Left lung (tissue), 14 donors: ENCODE measurements at places on chromosomes 11 and 22. TPM values are rescaled to one million over a fixed set of nuclear protein-coding genes. Genes with fewer than 3 reads are reported as not detected.
A peak's percentile ranks its signal among the peaks of the same experiment; 100 is the strongest.

- H3K27me3 ChIP-seq: no peaks in the 10 kb centered on the region
- H3K27ac ChIP-seq: peak overlapping the region; percentile 16
- H3K4me1 ChIP-seq: peaks cover 7% of the 10 kb centered on the region
- H3K36me3 ChIP-seq: peaks cover 28% of the 10 kb centered on the region
- no peak for DNase-seq
These were observed 55.2 kb downstream of the PANX1 start for GRCh38 chr11:94183886-94184264.

Gene PARVA
- total RNA-seq: 70.2 TPM

Gene ARHGAP8
- 23.4 TPM for total RNA-seq

GRCh38 chr11:86196913-86197312 lies 47.6 kb upstream of the EED start:
- H3K4me3 ChIP-seq: no peak overlapping the region
- no peaks in the 10 kb centered on the region for H3K27me3 ChIP-seq
- no peaks in the 10 kb centered on the region for H3K36me3 ChIP-seq
- DNase-seq: no peak
- H3K4me1 ChIP-seq: peaks cover 59% of the 10 kb centered on the region

DNA sequence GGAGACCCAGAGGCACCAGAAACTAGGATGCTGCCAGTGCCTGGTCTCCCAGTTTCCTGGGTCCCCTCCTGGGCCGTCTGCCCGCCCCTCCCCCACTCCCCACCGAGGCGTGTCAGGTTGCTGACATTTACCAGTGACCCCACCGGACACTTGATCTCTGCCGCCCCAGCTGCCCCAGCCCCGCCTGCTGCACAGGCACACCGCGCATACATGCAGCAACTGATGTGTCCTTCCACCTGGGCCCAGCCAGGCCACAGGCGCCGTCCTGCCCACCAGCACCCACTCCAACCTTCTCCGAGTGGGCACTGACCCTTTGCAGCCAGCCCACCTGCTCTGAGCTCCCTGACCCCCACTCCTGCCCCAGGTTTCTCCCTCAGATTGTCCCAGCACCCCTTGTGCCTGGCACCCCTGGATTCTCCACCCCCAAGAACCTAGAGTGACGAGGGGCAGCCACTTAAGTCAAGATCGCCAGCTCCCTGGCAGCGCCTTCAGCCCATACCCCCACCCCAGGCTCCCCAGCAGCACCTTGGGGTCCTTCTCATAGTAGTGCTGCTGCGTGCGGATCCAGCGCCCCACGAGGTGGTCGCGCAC lies 548 bp downstream of the PYGM start:
- H3K27ac ChIP-seq: no peak overlapping the region
- H3K27me3 ChIP-seq: no peaks in the 10 kb centered on the region
- DNase-seq: peak; percentile 78
- peaks cover 37% of the 10 kb centered on the region for H3K4me1 ChIP-seq
- peaks cover 23% of the 10 kb centered on the region for H3K36me3 ChIP-seq

DNA sequence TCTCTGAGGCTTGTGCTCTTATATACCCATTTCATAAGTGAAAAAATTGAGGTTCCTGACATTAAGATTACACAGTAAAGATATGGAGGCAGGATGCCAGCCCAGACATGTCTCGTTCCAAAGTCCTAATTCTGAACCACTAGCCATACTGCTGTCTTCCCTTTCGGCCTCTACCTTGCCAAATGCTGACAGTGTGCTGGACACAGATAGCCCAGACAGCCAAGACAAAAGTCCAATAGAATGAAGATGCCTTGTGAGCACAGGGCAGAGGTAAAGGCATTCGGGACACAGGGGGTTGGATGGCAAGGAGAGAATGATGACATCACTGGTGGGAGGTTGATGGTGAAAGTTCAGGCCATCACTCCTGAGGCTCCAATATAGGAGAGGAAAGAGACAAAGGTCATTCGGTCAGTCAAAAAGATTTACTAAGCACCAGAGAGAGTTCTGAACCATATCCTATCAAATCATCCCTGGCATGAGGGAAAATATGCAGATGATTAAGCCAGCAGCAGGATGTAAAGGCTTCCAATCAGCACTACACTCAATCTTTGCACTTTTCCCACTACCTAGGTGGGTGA lies 174.0 kb upstream of the MTMR2 start:
- H3K4me3 ChIP-seq: no peak overlapping the region
- H3K36me3 ChIP-seq: peaks cover 3% of the 10 kb centered on the region
- no peak for DNase-seq
- H3K27me3 ChIP-seq: no peaks in the 10 kb centered on the region
- peak overlapping the region; percentile 53 for H3K27ac ChIP-seq

Gene CDC42BPG
- 18.0 TPM for total RNA-seq

GRCh38 chr22:29302681-29303465 lies 3.6 kb upstream of the GAS2L1 start:
- DNase-seq: no peak
- no peak overlapping the region for H3K4me3 ChIP-seq
- peaks cover 44% of the 10 kb centered on the region for H3K36me3 ChIP-seq

Gene SHISAL1
- total RNA-seq: 0.79 TPM

GRCh38 chr11:32586576-32587190 lies 3.1 kb downstream of the EIF3M start:
- H3K27ac ChIP-seq: no peak overlapping the region
- H3K36me3 ChIP-seq: peaks cover 32% of the 10 kb centered on the region
- no peaks in the 10 kb centered on the region for H3K27me3 ChIP-seq
- no peak overlapping the region for H3K4me3 ChIP-seq

- no peaks in the 10 kb centered on the region for H3K27me3 ChIP-seq
- DNase-seq: no peak
- H3K4me1 ChIP-seq: no peaks in the 10 kb centered on the region
- no peaks in the 10 kb centered on the region for H3K36me3 ChIP-seq
- H3K27ac ChIP-seq: no peak overlapping the region
- H3K4me3 ChIP-seq: no peak overlapping the region
These were observed 16.9 kb upstream of the KIRREL3 start for GRCh38 chr11:127017482-127017881.

GRCh38 chr11:128814856-128815705 lies 52.0 kb downstream of the KCNJ1 start:
- H3K4me3 ChIP-seq: no peak overlapping the region
- no peaks in the 10 kb centered on the region for H3K4me1 ChIP-seq
- H3K27me3 ChIP-seq: no peaks in the 10 kb centered on the region
- H3K36me3 ChIP-seq: peaks cover 75% of the 10 kb centered on the region
- H3K27ac ChIP-seq: no peak overlapping the region

- H3K4me3 ChIP-seq: no peak overlapping the region
- H3K27me3 ChIP-seq: no peaks in the 10 kb centered on the region
- H3K27ac ChIP-seq: peak overlapping the region; percentile 20
- no peaks in the 10 kb centered on the region for H3K4me1 ChIP-seq
- H3K36me3 ChIP-seq: no peaks in the 10 kb centered on the region
- no peak for DNase-seq
These were observed 348.0 kb downstream of the TENM4 start for GRCh38 chr11:79092791-79093353.

DNA sequence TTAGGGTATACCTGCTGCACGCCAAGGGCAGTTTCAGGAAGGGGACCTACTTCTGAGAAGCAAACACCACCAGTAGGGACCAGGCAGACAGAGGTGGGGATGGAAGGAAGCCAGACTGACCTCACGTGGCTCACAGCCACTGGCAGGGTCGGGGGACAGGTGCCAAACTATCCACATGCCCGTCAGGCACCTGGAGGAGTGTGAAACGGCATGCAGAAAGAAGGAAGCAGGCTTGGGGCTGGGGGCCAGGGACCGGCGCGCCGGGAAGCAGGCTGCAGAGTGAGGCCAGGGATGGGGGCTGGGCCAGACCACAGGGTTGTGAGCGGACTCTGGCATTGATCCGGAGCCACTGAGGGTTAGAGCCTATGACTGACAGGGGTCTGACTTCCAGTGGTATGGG lies 47.5 kb downstream of the CDKN1C start:
- no peak overlapping the region for H3K4me3 ChIP-seq
- H3K36me3 ChIP-seq: no peaks in the 10 kb centered on the region
- no peak for DNase-seq
- no peaks in the 10 kb centered on the region for H3K27me3 ChIP-seq
- H3K4me1 ChIP-seq: peaks cover 8% of the 10 kb centered on the region
- H3K27ac ChIP-seq: no peak overlapping the region

GRCh38 chr22:36036167-36036624 lies 7.6 kb upstream of the RBFOX2 start:
- no peak overlapping the region for H3K4me3 ChIP-seq
- DNase-seq: no peak
- no peaks in the 10 kb centered on the region for H3K27me3 ChIP-seq
- no peaks in the 10 kb centered on the region for H3K4me1 ChIP-seq

- peak overlapping the region; percentile 88 for H3K27ac ChIP-seq
- H3K27me3 ChIP-seq: no peaks in the 10 kb centered on the region
- peaks cover 70% of the 10 kb centered on the region for H3K4me1 ChIP-seq
- H3K4me3 ChIP-seq: peak overlapping the region; percentile 74
These were observed 1.4 kb downstream of the TMEM109 start for GRCh38 chr11:60915248-60915914.

GRCh38 chr11:11243590-11244469 lies 109.2 kb downstream of the CSNK2A3 start:
- H3K27ac ChIP-seq: peak overlapping the region; percentile 55
- H3K4me3 ChIP-seq: no peak overlapping the region
- no peaks in the 10 kb centered on the region for H3K27me3 ChIP-seq
- DNase-seq: peak; percentile 62

- peaks cover 95% of the 10 kb centered on the region for H3K27me3 ChIP-seq
- H3K36me3 ChIP-seq: no peaks in the 10 kb centered on the region
- DNase-seq: no peak
These were observed 2.4 kb upstream of the WT1 start for GRCh38 chr11:32437495-32438345.

DNA sequence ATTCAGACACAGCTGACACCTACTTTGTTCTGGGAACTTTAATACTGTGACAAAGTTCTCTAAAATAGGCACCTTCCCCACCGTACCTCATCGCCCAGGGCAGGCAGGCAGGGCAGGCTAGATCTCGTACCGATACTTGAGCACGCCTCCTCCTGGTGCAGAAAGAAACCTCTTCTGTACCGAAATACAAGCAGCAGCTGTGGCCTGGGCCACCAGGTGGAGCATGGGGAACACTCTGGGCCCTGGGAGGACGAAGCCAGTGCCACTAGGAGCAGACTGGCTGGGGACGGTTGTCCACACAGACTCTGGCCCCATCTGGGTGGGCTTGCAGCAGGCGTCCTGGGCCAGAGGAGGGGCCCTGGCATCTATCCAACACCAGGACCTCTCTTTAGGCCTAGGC lies 12.8 kb downstream of the PMM1 start:
- H3K36me3 ChIP-seq: peaks cover 71% of the 10 kb centered on the region
- DNase-seq: no peak
- H3K4me3 ChIP-seq: no peak overlapping the region
- H3K27ac ChIP-seq: no peak overlapping the region
- H3K4me1 ChIP-seq: no peaks in the 10 kb centered on the region

Gene BRSK2
- 0.13 TPM for total RNA-seq

DNA sequence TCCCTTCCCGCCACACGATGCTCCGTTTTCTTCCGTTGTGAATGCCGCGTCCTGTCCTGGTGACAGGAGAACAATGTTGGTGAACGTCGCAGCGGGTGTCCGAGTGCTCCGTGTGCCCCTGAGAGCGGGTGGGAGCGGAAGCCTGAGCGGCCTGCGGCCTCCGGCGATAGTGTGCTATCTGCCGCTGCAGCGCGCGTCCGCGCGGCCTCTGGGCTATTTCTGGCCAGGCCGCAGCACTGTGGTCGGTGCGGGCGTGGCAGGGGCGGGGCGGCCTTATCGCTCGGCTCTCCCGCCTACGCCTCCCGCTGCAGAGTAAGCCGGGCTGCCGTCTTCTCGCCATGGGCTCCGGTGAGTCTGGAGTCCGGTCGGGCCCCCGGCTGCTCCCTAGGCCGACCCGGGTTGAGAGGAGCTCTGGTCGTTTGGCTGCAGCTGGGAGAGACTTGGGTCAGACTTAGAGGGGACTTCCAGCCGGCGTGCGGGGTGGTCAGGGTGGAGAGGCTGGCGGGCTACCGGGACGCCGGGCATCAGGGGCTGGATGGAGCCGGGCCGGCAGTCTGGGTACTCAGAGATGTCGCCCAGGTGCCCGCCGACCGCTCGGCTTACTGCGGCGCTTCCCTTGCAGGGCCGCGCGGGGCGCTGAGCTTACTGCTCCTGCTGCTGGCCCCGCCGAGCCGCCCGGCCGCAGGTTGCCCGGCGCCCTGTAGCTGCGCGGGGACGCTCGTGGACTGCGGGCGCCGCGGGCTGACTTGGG lies at the start of gene GP1BB:
TSS of gene GP1BB (plus strand) at position 308 of the 751 bp plus-strand sequence. CDS start at position 339, 31 bp downstream.
- no peak within 1 kb of the TSS for H3K27ac ChIP-seq
- H3K4me3 ChIP-seq: no peak within 1 kb of the TSS
- no peaks in the 10 kb centered on the region for H3K36me3 ChIP-seq
- H3K4me1 ChIP-seq: peaks cover 9% of the 10 kb centered on the region
- peaks cover 24% of the 10 kb centered on the region for H3K27me3 ChIP-seq
- no peak for DNase-seq

Gene GVQW3
- 1.4 TPM for total RNA-seq

GRCh38 chr11:119918347-119918746 lies 189.3 kb upstream of the NECTIN1 start:
- no peak overlapping the region for H3K4me3 ChIP-seq
- H3K27me3 ChIP-seq: no peaks in the 10 kb centered on the region
- DNase-seq: no peak
- H3K4me1 ChIP-seq: no peaks in the 10 kb centered on the region
- H3K27ac ChIP-seq: no peak overlapping the region
- no peaks in the 10 kb centered on the region for H3K36me3 ChIP-seq

DNA sequence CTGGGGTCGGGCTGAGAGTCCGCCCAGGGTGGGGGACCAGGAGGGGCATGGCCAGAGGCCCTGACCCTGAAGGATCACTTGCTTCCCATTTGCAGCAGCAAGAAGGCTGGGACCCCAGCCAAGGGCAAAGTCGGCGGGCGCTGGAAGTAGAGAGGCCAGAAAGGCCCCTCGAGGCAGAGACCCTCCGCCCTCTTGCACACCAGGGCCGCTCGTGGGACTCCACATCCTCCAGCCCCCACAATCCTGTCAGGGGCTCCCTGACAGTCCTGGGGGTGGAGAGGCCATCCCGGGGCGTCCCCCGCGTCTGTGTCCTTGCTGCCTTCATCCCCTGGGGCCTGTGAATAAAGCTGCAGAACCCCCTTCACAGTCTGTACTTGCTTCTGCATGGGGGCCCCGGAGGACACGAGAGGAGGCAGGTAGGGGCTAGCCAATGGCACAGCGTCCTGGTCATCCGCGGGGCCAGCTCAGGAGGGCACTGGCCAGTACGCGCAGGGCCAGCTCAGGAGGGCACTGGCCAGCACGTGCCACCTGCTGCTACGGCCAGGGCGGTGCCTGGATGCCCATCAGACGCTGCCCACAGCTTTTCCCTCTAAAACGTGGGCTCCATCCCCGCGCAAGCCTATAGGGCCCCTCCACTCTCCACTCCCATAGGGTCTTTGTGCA lies 8.7 kb upstream of the MRPL23 start:
- H3K4me1 ChIP-seq: peaks cover 6% of the 10 kb centered on the region
- peaks cover 13% of the 10 kb centered on the region for H3K27me3 ChIP-seq
- no peak overlapping the region for H3K27ac ChIP-seq
- H3K4me3 ChIP-seq: no peak overlapping the region
- no peaks in the 10 kb centered on the region for H3K36me3 ChIP-seq

Gene ENTHD1
- not detected for total RNA-seq

GRCh38 chr11:7551571-7551970 lies 37.8 kb downstream of the PPFIBP2 start:
- no peaks in the 10 kb centered on the region for H3K27me3 ChIP-seq
- H3K36me3 ChIP-seq: no peaks in the 10 kb centered on the region
- H3K4me1 ChIP-seq: no peaks in the 10 kb centered on the region

Gene SCGB1D2
- total RNA-seq: not detected
